ENCODE measurements at places on chromosomes 6 and 20.

DNA sequence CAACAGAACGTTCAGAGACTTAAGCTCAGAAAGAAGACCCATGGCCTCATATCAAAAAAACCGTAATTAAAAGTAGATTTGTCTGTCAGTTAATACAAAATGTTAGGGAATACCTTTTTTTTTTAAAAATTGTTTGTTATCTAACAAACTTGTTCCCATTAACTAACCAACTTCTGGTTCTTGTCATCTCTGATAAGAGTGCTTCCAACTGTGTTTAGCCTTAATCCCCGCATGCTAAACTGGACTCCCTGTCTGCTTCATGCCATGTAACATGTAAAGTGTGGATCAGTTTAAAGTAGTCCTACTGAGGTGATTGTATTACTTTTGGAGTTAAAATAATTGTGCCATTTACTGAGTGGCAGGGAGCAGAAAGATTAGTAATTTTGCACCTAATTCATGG lies 6.3 kb downstream of the JARID2 start:
- no peak for DNase-seq

GRCh38 chr6:62272114-62272513 lies 13.9 kb downstream of the KHDRBS2 start:
- no peak for DNase-seq

DNA sequence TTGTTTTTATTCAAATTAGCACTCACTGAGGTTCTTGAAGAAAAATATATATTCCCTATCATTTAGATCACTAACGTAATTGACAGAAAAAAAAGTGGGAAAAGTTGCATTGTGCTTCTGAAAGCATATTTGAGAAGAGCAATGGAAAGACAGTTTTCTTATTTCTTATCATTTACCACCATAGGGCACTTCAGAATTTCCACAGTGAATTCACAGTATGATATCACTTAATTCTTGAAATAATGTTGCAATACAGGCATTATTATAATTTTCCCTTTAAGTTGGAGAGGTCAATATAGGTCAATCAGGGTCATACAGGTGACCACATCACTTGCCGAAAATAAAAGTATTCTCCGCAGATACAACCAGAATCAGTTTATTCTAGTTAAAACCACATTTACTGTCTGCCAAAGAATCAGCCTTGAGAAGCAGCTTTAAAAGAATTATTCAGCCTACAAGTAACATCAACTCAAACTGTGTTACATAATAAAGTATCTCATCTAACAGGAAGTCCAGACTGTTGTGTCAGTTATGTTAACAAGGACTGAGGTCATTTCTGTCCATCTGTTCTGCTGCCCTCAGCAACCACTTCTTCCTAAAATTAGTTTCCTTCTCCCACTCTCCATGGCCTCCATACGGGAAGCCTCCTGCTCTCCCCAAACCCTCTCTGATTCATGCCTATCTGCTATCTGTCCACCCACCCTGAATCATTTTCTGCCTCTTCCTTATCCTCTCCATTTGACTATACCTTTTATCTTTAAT lies 121.2 kb downstream of the SIM1 start:
- no peak for DNase-seq

DNA sequence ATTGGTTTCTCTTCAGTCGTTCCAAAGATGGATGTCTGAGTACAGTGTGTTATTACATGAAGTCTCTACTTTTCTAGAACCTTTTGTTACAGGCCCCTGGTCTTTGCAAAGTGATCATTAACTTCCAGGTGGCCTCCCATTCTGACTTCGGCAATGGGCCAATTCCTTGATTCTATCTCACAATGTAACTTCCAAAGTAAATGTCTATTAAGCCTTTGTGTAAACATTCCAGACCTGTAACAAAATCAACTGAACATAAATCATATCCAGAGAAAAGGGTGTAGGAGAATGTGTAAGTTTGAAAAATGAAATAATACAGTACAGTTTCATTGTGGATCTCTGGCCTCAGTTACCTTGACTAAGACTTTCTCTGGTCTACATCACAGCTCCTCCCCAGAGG lies 187.8 kb upstream of the JAG1 start:
- no peak for DNase-seq

- DNase-seq: no peak
Observed at GRCh38 chr20:36098364-36098763, 56.2 kb upstream of the EPB41L1 start.

DNA sequence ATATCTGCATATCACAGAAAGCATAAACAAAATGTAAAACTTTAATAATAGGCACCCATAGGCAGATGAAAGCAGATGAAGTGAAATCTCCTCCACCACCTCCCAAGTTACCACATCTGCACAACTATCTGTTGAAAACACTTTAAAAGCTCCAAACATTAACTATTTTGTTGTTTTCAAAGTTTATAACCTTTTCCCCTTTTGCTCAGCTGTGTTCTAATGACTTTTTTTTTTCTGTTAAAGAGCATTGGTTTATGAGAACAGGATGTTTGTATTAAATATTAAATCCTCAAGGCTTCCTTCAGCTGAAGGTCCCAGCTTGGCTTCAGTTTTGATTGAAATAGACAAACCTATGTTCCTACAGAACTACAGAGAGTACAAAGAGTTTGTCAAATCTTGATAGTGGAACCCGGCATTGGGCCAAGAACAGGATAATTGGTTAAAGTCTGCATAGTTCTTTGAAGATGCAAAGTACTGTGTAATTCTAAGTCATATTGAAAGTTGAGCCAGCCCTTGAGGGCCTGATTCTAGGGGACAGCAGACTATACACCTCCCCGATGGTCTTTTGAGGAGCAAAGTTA lies 255.1 kb upstream of the JAG1 start:
- no peak for DNase-seq

- no peak for DNase-seq
Observed at GRCh38 chr6:47149554-47149953, 107.4 kb upstream of the ADGRF1 start.

- DNase-seq: no peak
Observed at GRCh38 chr6:72784581-72784980, 162.7 kb downstream of the KCNQ5 start.

- DNase-seq: no peak
Observed at GRCh38 chr6:36731622-36732310, 34.1 kb downstream of the RAB44 start.

- no peak for DNase-seq
Observed at GRCh38 chr20:17793986-17794385, 94.2 kb downstream of the BANF2 start.

GRCh38 chr20:1334761-1335160 lies 5.8 kb upstream of the SDCBP2 start:
- no peak for DNase-seq

- DNase-seq: no peak
Observed at GRCh38 chr20:36499723-36500501, 41.4 kb upstream of the MYL9 start.

- no peak for DNase-seq
Observed at GRCh38 chr6:120816794-120817193, 517.5 kb downstream of the TBC1D32 start.

GRCh38 chr20:18588574-18588933 lies 700 bp downstream of the DTD1 start:
- DNase-seq: no peak

DNA sequence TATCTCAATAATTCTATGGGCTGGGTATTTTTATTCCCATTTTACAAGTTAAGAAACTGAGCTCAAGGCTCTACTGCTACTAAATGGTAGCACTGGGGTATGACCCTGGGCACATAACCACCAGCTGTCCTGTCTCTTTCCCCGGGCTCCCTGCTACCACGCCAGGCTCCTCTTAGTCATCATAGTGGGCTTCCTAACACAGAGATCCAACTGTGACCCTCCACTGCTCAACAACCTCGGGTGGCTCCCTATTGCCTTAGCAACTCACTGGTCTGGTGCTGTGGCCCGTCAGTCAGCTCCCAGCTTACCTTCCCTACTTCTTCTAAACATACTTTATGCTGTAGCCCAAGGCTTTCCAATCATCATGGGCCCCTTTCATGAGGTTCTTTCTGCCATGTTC lies 4.5 kb downstream of the KIAA1755 start:
- no peak for DNase-seq

GRCh38 chr20:43682446-43682845 lies 15.5 kb downstream of the MYBL2 start:
- no peak for DNase-seq

- no peak for DNase-seq
Observed at GRCh38 chr20:34642009-34642408, 34.9 kb downstream of the PIGU start.

DNA sequence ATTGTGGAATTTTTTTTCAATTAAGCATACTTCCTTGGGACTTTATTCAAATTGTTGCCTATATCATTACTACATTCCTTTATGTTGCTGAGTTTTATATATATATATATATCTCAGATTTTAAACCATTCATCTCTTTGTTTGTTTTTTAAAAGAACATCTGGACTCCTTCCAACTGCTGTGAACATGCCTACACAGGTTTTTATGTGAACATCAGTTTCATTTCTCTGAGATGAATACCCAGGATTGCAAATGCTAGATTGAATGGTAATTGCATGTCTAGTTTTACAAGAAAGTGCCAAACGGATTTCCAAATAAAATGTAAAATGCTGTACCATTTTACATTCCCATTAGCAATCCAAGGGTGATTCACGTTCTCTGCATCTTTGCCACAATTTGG lies 1289.3 kb downstream of the HACE1 start:
- DNase-seq: no peak

DNA sequence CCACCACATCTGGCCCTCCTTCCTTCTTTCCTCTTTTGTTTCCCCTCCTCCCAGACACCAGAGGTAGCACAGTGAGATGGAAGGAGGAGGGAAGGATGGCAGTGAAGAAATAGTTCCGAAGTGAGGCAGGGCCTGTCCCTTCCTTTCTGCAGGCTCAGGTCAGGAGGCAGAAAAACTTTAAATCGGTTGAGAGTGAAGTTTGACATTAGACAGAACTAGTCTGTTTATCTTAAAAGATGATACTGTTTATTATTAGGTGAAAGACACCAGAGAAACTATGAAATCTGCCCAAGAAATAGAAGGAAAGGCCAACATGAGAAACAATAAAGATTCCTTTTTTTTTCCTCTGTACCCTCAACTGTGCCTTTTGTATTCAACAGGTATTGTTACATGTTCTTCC lies 670.3 kb downstream of the UTRN start:
- no peak for DNase-seq

- no peak for DNase-seq
Observed at GRCh38 chr6:15810618-15811017, 147.8 kb upstream of the DTNBP1 start.

- DNase-seq: no peak
Observed at GRCh38 chr20:5173751-5174150, 46.9 kb downstream of the CDS2 start.

GRCh38 chr6:2237001-2237400 lies 8.4 kb downstream of the GMDS start:
- DNase-seq: no peak

DNA sequence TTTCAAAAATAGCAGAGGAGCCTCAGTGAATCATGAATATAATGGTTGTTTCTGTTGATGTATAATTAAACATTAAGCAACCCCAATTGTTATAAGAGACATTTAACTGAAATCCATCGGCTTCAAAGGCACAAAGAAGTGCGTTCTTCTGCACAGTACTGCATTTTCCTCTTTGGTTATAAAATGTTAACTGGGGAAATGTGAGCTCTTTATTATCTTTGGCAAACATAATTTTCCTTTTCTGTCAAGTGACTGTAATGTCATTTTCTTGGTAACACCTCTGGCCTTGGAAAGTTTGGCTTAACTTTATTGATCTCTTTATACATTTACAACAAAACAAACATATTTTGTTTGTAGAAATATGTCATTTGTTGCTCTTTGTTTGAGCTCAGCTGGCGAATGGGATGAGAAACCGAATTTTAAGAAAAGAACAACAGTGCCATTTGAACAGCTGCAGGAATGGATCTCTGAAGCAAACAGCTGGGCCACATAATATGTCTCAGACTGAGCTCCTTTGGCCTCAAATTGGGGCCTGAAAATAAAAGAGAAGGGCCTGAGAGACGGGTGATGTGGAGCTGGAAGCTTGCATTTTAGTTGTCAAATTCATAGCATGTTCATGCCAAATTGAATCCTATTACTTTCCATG lies 427.0 kb upstream of the SPTLC3 start:
- no peak for DNase-seq

- DNase-seq: no peak
Observed at GRCh38 chr6:139591075-139591865, 216.8 kb upstream of the CITED2 start.

- peak; percentile 53 for DNase-seq
Observed at GRCh38 chr6:169654598-169655391, 47.0 kb downstream of the WDR27 start.

DNA sequence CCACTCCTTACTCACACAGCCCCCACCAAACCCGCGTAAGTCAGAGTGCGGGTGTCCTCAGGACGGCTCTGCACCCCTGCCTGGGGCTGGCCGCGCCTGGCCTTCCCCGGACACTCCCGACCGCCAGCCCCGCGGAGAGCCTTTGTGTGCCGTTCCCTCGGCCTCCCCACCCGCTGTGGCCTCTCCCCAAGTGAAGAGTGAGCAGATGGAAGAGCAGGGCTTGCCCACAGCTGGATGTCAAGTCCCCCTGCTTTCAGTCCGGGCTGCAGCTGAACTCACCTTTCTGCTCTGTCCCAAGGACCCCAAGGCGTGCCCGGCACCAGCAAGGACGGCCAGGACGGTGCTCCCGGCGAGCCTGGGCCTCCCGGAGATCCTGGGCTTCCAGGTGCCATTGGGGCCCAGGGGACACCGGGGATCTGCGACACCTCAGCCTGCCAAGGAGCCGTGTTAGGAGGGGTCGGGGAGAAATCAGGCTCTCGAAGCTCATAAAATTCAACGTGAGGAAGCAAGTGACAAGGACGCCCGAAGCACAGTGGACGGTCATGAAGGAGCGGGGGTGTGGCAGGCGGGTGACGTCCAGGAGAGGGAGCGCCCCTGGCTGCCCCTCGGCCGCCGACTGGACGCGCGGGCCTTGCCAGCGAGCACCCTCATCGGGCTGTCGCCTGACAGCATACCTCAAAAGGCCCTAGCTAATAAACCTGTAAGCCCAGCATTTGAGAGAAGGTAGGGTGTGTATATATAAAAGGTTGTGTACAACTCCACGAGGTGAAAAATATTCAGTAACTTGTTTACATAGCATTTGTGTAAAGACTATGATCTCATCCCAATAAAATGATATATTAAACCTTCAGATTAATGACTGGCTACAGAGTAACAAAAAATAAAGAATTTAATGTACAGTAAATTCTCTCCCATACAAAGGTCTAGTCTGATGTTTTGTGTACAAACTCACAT lies 21.1 kb downstream of the TCFL5 start:
- no peak for DNase-seq

GRCh38 chr20:2750491-2751251 lies 49.8 kb downstream of the CPXM1 start:
- no peak for DNase-seq

DNA sequence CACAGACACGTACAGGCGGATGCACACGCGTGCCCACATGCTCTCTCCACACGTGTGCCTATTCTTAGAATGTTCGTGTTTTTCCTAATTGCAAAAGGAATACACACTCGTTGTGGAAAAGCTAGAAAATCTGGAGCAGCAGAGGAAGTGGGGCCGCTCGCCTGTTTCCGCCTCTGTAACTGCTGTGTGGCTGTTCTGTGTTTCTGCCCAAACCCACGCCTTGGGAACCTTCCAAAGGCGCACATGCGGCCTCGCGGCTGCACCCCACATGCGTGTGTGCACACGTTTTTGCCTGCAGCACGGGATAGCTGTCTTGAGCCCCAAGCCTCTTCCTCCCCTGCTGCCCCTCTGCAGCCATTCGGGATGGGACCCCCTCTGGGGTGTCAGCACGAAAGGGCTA lies 12.2 kb downstream of the SLC17A9 start:
- no peak for DNase-seq

- no peak for DNase-seq
Observed at GRCh38 chr6:63883597-63883996, 248.0 kb downstream of the PHF3 start.
